ENCODE measurements at places on chromosomes 4 and X. TPM values are rescaled to one million over a fixed set of nuclear protein-coding genes. Genes with fewer than 3 reads are reported as not detected.

The NUDT9 gene
- polyA plus RNA-seq: 21.8 TPM

The CT45A5 gene
- not detected for polyA plus RNA-seq

The OTUD6A gene
- polyA plus RNA-seq: not detected

The AFF2 gene
- polyA plus RNA-seq: not detected

The NXF3 gene
- 0.16 TPM for polyA plus RNA-seq

DNA sequence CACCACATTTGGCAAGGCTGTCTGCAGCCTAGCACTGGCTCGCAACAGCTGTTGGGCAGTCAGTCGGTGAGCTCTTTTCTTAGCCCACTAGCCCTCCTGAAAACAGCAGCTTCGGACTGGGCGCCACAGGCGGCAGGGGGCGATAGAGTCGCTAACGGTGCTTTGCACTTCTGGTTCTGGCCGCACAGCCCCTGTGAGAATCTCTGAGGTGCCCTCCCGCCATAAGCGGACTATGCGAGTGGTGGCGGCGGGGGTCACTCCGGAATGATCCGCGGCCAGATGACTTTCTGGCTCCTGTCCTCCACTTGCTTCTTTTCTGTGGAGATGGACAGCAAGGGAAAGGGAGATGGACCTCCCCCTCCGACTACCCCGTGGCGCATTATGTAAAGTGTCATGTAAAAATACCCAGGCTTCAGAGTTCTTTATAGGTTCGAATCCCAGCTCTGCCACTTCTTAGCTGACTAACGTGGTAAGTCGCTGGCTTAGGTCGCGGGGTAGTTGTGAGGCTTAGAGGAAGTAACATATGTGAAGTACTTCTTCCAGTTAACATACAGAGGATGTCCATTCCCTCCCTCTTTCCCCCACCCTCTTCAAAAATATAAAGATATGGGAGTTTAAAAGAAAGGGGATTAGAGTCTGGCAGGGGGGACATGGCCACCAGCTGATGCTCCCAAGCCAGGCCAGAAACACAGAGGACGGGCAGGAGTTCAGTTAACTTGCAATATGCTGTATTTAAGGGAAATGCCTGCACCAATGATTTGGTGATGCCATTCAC lies 11.0 kb downstream of the ARHGAP36 start:
- DNase-seq: peak; percentile 82

DNA sequence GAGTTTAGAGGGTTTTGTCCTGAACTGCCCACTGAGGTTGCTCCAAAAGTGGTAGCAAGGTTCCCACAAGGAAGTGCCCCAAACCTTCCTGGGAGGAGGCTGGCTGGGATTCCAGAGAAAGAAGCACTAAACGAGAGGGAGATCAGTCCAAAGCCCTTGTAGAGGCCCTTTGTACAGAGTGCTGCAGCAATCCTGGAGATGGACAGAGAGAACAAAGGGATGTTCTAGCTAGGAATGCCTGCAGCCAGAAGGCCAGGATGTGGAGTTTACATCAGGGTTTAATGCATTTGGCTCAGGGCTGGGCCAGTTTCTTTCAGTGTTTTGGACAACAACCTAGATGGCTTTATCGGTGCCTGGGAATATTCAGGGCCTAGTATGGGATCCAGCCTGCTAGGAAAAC lies 2155.1 kb upstream of the AGA start:
- no peak for DNase-seq

DNA sequence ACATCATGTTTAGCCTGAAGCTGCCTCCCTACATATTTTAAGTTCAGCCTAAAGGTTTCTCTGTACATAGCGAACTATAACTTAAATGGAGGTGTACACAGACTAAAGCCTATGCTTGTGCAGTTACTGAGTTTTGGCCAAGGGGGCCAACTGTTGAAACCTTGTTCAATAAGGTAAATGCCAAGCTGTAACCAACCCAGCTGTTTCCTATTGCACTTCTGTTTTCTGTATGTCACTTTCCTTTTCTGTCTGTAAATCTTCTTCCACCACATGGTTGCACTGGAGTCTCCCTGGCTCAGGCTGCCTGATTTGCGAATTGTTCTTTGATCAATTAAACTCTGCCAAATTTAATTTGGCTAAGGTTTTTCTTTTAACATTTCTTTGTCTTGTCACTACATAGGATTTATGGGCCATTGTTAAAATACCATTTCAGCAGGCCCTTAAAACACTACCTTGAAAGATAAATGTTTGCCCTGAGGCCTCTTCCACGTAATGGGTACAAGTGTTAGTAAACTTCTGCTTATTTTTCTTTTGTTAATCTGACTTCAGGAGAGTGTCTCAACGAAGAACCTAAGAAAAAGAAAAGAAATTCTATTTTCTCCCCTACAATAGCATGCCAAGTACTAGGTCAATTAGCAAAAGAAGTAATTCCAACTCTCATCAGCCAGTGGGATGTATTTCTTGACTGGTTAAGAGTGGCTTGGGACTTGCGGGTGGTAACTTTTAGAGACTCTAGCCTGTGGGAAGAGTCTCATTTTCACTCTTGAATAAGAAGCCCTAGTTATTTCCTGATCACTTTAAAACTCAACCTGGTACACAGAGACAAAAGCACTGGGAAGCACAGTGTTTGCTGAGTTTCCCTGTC lies 45.7 kb upstream of the PRSS12 start:
- no peak for DNase-seq

GRCh38 chr4:168630445-168631187 lies 133.8 kb downstream of the PALLD start:
- peak; percentile 33 for DNase-seq

GRCh38 chr4:160238790-160239189 lies 1135.9 kb downstream of the RAPGEF2 start:
- no peak for DNase-seq

DNA sequence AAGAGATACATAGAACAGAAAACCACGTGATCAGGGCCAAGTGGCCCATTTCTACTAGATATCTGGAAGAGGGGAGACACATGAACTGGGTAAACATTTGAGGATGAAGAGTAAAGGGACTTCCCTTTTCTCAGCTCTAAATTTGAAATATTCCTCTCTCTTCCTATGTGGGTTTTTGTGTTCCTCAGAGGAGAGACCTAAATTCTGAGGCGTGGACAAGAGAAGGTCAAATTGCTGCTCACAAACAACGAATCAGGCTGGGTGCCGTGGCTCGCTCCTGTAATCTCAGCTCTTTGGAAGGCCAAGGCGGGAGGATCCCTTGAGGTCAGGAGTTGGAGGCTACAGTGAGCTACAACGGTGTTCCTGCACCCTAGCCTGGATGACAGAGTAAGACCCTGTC lies 216.0 kb downstream of the PTTG2 start:
- no peak for DNase-seq

- peak; percentile 22 for DNase-seq
Observed at GRCh38 chrX:117743469-117744251, 372.9 kb downstream of the KLHL13 start.

DNA sequence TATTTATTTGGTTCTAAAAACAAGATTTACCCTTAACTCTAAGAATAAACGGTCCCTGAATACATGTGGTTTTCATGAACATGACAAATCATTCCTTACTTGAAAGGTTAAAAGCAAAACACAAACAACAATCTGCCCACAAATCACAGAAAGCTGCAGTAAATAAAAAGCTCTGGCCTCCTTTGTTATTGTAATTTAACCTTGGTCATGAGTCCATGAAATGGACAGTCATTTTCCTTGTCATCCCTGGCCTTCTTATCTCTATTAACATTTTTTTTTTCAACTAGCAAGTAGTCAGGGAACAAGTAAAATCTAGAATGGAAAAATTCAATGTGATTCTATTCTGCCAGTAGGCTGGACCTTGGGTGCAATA lies 92.7 kb downstream of the SCD5 start:
- no peak for DNase-seq

DNA sequence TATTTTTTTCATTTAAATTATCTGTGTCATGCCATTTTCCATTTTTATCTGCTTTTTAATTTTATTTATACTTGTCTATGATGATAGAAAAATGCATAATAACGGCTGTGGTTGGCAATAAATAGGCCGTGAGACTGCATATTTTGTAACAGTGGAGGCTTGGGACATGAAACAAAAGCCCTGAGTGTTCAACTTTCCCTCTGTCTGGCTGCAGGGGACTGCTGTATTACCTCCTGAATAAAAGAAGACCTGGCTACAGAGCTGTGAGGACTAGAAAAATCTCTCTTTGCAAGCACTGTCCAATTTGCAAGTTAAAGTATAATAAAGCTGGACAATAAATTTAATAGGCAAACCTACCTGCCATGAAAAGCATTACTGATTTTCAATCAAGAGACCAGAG lies 82.1 kb downstream of the MAGEB10 start:
- no peak for DNase-seq

DNA sequence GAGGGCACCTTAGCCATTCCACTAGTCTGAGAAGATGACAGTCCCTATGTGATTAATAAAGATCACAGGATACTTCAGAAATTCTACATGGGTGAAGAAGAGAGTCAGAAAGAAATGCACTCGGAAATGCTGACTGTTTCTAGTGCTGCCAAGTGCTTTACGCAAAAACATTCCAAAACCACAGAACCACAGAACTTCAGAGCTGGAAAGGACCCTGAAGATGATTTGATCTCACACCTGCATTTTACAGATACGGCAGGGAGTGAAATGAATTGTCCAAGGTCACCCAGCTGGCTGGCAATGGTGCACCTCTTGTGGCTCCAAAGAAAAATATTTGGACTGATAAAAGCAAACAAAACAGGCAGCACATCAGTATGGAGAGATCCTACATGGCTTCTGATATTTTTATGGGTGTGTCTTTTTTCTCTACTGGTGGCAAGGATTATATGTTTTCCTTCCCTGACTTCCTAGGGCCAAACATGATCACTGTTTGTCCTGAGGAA lies 115.9 kb downstream of the MAML3 start:
- DNase-seq: no peak

DNA sequence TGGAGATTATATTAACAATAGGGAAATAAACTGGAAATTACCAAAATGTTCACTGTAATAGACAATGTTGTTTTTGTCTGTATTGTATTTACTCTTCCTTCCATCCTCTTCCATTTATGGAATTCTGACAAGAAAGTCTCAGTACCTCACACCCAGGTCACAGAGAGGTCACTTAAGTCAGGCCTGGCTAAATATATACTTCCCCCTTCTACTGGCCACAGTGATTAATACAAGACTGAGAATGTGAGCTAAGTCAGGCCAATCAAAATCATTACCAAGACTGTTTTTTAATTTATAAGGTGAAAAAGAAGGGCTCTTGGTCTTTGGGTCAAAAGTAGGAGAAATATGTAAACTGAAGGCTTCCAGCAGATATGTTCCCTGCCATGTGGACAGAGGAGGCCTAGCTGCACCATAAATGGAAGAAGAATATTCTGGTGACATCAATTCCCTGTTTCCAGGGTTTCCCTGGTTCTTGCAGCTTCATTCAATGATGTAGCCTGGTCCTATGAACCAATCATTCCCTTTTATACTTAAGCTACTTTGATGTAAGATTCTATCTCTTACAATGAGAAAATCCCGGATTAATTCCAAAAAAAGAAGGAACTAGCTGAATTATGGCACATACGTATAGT lies 64.3 kb downstream of the LRBA start:
- no peak for DNase-seq

DNA sequence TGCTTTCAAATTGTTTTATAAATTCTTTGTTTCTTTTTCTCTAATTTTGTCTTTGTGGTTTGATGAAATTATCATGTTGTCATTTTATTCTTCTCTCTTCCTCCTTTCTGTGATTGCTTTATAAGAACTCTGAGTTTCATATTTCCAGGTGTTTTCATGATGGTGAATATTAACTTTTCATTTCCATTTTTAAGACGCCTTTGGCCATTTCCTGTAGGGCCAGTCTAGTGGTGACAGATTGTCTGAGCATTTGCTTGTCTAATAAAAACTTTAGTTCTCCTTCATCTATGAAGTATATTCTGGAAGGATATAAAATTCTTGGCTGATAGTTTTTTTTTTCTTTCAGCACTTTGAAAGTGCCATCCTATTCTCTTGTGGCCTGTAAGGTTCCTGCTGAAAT lies 128.1 kb downstream of the FAM13A start:
- DNase-seq: no peak

DNA sequence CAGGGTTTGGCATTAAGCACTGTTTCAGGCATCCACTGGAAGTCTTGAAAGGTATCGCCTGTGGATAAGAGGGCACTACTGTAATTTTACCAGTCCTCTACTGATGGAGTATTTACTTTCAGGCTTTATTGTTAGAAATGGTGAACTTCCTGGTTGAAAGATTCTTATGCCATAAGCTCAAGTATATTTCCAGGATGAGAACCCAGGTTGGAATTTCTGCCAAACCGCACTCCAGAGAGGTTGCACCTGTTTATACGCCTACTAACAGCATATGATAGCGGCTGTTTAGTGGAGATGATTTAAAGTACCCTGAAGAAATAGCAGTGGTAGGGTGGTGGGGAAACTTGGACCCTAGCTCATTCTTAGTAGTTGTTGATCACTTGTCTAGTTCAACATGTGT lies 9.9 kb downstream of the FNIP2 start:
- no peak for DNase-seq

DNA sequence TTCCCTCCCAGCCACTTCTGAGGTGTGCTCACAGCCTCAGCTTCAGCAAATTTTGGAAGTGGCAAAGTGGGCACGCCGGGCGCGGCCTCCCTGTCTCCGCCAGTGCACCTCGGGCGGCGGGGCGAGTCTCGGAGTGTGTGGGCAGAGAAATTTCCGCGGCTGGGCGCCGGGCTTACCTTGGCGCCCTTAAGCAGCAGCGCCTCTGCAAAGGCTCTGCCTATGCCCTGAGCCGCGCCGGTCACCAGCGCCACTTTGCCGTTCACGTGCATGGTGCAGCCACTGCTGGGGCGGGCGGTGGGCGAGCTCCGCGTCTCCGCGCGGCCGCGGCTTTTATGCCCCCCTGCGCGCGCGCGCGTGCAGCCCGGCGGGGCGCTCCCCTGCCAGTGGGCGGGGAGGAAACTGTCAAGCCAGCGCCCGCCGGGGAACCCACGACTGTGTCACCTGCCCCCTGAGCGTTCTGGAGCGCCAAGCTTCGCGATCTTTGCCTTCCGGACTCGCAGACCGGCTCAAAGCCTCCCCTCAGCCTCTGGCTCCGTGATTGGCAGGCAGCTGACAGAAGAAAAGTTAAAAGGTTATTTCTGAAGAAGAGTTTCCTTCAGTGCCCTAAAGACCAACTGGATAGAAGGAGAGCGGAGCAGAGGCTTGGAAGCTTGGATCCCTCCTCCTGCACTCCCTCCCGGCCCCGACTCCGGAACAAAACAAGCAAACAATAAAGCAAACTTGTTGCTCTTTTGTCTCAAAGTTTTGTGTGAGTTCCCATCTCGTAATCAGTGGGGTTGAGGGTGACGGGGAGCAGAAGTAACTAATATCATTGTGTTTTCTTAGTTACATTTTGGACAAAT lies at the start of gene HPGD:
TSS of gene HPGD (minus strand) at position 306 of the 842 bp plus-strand sequence. CDS start at position 269, 37 bp downstream.
- peak; percentile 66 for DNase-seq

- no peak for DNase-seq
Observed at GRCh38 chr4:109979920-109980717, 67.4 kb downstream of the EGF start.

DNA sequence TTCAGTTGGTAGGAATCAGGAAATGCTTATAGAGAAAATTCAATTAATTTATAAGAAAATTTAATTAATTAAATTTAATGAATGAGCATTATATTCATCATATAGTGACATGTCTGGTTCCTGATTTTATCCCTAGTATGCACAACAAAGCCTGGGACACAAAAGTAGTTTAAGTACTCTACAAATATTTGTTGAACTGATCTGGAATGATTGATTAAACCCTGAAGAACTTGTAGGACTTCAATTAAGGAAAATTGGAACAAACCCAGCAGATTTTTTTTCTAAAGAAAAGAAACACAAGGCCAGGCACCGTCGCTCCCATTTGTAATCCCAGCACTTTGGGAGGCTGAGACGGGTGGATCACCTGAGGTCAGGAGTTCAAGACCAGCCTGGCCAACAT lies 4.5 kb upstream of the APELA start:
- DNase-seq: no peak
